ENCODE measurements at places on chromosomes 1 and 21. TPM values are rescaled to one million over a fixed set of nuclear protein-coding genes. Genes with fewer than 3 reads are reported as not detected.
A peak's percentile ranks its signal among the peaks of the same experiment; 100 is the strongest.

Gene VASH2
- 0.34 TPM for total RNA-seq

DNA sequence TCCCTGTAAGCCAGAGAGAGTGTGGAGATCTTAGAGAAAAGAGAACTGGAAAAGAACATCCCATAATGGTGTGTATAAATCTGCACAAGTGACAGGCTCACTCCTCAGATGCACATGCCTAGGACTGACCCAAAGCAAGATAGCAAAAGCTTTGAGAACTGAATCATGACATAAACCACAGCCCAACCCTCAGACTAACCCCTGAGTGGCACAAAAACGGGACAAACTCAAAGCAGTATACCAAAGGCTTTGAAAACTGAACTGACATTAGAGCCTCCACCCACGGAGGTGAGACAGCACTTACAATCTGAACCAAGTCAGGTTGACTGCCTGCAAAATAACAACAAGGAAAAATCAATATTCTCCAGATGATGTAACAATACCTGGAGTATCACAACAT lies 70.8 kb downstream of the TIAM1 start:
- no peak overlapping the region for H3K4me3 ChIP-seq
- peak overlapping the region; percentile 61 for H3K27ac ChIP-seq
- H3K36me3 ChIP-seq = peaks cover 17% of the 10 kb centered on the region
- DNase-seq = peak; percentile 54

- H3K27ac ChIP-seq = no peak overlapping the region
- no peak overlapping the region for H3K4me3 ChIP-seq
- DNase-seq = no peak
- H3K27me3 ChIP-seq = peaks cover 12% of the 10 kb centered on the region
- no peaks in the 10 kb centered on the region for H3K4me1 ChIP-seq
Measured at GRCh38 chr1:159296706-159297375, 5.3 kb upstream of the FCER1A start.

DNA sequence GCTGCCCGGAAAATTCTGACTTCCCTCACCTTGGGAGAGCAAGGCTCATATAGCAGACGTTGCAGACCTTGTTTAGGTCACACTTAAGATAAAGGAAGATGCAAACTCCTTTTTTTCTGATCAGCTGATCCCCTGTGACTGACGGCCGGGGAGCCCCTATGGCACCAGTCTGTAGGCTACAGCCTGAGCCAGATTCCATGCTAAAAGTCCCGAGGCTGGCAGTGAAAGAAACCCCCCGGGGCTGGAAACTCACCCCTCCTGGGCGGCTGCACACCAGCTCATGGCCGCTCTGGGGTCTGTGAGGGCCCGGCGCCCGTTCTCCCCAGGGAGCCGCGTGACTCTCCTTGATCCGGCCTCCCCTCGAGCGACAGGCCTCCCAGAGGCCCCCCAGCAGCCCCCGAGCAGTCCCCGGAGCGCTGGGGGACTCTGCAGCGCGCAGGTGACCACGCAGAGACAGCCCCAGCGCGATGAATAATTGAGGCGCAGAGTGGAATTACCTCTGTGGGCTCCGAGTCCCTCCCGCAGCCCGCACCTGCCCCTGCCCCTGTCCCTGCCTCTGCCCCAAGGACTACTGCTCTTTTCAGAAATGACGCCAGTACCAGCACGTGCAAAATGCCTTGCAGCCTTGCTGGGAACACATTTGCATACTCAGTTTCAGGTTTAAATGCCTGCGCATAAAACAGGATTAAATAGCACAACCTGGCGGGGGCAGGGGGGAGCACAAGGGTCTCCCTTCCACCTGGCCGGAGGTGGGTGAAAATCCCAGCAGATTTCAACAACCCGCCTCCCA lies 62.6 kb upstream of the CLDN14 start:
- H3K27ac ChIP-seq = no peak overlapping the region
- H3K4me1 ChIP-seq = no peaks in the 10 kb centered on the region
- peaks cover 10% of the 10 kb centered on the region for H3K27me3 ChIP-seq
- no peaks in the 10 kb centered on the region for H3K36me3 ChIP-seq
- DNase-seq = peak; percentile 17
- no peak overlapping the region for H3K4me3 ChIP-seq

Gene COL24A1
- not detected for total RNA-seq

DNA sequence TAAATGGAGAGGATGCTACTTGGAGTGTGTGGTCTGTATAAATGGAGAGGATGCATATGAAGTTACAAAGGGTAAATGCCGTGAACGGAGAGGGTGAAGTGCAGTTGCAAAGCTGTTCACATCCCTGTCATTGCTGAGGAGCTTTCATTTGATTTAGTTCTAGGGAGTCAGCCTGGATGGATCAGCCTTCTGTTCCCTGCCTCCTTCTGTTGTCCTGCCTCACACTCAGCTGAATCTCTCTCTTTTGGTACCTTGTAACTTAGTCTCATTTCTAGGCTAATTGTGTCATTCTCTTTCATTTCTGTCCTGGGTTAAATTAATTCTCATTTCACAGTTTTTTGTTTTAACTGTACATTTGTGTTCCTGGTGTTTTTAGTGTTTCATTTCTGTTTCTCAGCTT lies 133.2 kb upstream of the COL6A1 start:
- peaks cover 23% of the 10 kb centered on the region for H3K4me1 ChIP-seq
- no peak overlapping the region for H3K4me3 ChIP-seq
- H3K36me3 ChIP-seq = no peaks in the 10 kb centered on the region
- peak overlapping the region; percentile 0 for H3K27ac ChIP-seq

GRCh38 chr1:167121375-167122120 lies 27.7 kb downstream of the STYXL2 start:
- H3K36me3 ChIP-seq = no peaks in the 10 kb centered on the region
- no peaks in the 10 kb centered on the region for H3K27me3 ChIP-seq
- peak overlapping the region; percentile 65 for H3K4me3 ChIP-seq
- DNase-seq = peak; percentile 56
- H3K4me1 ChIP-seq = no peaks in the 10 kb centered on the region

- H3K4me3 ChIP-seq = peak overlapping the region; percentile 47
- H3K27ac ChIP-seq = peak overlapping the region; percentile 73
- H3K27me3 ChIP-seq = no peaks in the 10 kb centered on the region
- peak; percentile 22 for DNase-seq
Measured at GRCh38 chr1:52424231-52424636, 19.8 kb downstream of the PRPF38A start.

GRCh38 chr21:45404730-45405270 lies at the start of gene COL18A1:
Gene COL18A1, plus strand, starts transcription at chr21:45405165. Its CDS starts 66 bp downstream, at chr21:45405231.
- H3K4me1 ChIP-seq = peaks cover 13% of the 10 kb centered on the region
- H3K27ac ChIP-seq = no peak within 1 kb of the TSS
- peak within 1 kb of the TSS; percentile 69 for H3K4me3 ChIP-seq
- DNase-seq = peak; percentile 70
- peaks cover 43% of the 10 kb centered on the region for H3K27me3 ChIP-seq

DNA sequence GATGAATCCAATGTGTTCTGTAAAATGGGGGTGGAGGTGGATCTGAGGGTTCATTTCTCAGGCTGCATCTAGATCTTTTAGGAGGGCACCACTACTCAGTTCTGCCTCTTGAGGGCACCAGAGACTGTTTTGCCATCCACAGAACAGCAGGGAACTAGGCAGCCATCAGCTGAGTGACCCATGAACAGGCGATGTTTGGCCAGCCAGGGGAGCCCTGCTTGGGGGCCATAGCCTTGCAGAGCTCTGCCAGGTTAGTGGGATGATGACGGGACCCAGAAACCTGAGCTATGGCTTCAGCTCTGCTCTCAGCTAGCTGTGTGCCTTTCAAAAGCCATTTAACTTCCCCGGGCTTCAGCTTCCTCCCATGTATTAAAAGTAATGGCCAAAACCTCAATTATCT lies 13.4 kb upstream of the NOS1AP start:
- H3K27me3 ChIP-seq = peaks cover 2% of the 10 kb centered on the region
- H3K36me3 ChIP-seq = no peaks in the 10 kb centered on the region
- DNase-seq = peak; percentile 68

Gene HIVEP3
- 39.6 TPM for total RNA-seq

Measured in activated CD4-positive, alpha-beta T cell treated with anti-CD3 and anti-CD28 coated beads for 36 hours (primary cell).